ENCODE measurements at places on chromosomes 4 and X.

- DNase-seq = no peak
Observed at GRCh38 chr4:88018466-88018865, 11.0 kb downstream of the PKD2 start.

- no peak for DNase-seq
Observed at GRCh38 chr4:81687471-81687870, 215.8 kb upstream of the RASGEF1B start.

DNA sequence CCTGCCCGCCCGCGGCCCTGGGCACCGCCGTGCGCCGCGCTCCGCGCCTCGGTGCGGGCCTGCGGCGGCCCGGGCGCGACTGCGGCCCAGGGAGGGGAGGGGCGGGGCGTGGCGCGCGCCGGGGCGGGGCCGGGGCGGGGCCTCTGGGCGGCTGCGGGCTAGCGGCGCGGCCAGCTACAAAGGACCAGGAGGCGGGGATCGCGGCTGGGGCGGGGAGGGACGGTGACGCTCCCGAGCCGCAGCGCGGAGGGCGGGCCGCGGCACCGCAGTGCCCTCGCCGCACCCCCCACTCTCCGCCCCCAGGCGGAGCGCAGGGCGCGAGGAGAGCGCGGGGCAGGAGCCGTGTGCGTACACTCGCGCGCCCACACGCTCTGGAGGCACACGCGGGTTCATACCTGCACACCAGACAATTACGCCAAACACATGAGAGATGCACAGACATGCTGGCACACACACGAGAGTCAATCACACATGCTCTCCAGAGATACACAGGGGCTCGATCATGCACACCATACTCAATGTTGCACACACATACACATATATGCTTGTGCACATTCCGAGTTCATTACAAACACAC, at the start of gene CRMP1:
Gene CRMP1 (minus strand): TSS at position 83 of the 577 bp plus-strand sequence. CDS start 117 bp downstream, outside the sequence.
- DNase-seq = no peak

- no peak for DNase-seq
Observed at GRCh38 chr4:147327322-147327721, 153.6 kb upstream of the EDNRA start.

DNA sequence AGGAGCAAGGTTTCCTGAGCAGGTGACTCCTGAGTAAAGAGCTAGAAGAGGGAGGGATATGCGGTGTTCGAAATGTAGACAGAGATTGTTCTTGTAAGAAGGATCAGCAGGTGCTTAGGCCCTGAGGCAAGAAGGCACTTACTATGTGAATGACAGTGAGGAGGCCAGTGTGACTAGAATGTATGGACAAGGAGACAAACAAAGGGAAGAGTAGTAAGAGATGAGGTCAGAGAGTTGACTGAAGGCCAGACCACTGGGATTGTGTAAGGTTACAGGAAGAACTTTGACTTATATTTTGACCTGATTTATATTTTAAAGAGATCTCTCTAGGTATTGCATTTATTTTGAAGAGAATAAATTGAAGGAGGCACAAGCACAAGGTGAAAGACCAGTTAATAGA, 118.4 kb upstream of the ENPEP start:
- DNase-seq = no peak

- no peak for DNase-seq
Observed at GRCh38 chrX:19776753-19777152, 110.6 kb downstream of the SH3KBP1 start.

DNA sequence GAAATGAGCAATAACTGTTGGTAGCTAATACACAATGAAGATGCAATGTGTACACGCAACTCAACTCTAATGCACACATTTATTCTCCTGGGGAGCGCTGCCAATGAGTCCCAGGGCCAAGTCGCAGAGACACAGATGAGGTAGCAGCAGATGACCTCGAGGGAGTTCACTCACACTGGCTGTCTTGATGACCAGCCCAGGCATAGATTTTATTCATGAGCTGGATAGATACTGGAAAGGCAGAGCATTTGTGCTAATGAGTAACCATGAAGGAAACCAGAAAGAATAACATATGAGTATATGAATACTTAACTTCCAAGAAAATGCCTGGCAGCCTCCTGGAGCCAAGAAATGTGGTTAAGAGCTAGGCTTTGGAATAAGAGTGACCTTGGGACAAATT, 42.3 kb downstream of the RASL11B start:
- no peak for DNase-seq

DNA sequence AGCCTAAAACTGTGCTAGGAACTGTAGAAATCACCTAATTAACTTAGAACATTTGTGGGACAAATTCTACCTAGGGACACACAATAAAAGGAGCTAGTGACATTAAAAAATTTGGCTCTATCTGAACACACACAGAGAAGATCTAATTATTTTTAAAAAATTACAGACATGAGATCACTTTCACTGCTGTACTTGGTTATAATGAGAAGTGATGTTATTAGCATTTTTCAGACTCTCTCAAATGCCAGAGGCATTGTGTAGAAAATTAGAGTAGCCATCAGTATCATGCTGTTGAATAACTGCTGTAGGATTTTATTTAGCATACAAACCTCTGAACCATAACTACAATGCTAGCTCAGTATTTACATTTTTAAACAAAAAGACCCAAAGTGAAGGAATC, 109.1 kb upstream of the ANK2 start:
- no peak for DNase-seq

DNA sequence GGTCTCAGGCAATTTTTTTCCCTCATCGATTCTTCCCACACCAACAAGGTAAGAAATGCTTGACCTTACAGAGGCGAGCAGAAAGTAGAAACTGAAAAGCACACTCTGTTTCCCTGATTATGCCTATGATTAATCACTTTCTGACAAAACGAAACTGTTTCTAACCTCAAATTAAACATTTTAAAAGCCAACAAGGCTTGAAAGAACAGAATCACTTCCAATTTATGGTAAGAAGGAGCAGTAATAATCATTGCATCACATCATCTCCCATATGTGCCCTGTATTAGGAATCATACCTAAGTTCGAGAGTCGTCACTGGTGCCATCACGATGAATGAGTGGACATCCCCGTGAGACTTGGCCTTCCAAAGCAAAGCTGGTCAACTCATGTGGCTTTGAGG, 12.5 kb upstream of the CXCL13 start:
- no peak for DNase-seq

GRCh38 chr4:39928538-39928937, 49.2 kb downstream of the PDS5A start:
- no peak for DNase-seq

GRCh38 chrX:41322821-41323603, 10.9 kb upstream of the DDX3X start:
- DNase-seq = no peak

DNA sequence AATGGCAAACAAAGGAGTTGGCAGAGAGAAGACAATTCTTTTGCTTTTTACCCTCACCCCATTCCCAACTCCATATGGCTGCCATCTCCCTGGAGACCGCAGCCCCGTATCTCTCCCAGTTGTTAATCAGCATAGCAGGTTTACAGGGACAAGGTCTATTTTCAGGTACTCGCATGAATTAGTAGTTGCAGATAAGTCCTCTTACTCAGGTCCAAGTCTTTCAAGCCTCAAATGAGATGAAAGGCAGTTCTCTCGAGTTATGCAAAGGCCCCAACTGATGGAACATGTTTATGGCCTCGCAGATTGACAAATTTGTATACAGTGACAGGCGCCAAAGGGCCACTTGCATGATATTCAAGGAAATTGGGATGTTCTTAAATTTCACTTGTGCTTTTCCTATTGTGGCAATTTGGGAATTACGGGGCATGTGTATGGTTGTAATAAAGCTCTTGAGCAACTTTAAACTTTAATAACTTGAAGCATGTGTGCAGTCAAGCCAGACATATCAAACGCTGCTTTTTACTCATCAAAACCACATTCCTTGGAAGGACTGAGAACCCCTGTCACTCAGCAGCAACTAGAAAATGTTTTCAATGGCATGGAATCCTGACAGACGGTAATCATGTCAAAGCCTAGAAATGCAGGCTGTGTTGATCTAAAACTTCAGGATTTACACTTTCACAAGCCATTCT, 45.1 kb downstream of the KDR start:
- no peak for DNase-seq

GRCh38 chr4:15771216-15772058, 6.7 kb upstream of the CD38 start:
- no peak for DNase-seq

GRCh38 chrX:111511477-111511876, at the start of gene SERTM2:
TSS of gene SERTM2 (plus strand) at chrX:111511645. CDS start at chrX:111518858, 7,213 bp downstream.
- DNase-seq = no peak

DNA sequence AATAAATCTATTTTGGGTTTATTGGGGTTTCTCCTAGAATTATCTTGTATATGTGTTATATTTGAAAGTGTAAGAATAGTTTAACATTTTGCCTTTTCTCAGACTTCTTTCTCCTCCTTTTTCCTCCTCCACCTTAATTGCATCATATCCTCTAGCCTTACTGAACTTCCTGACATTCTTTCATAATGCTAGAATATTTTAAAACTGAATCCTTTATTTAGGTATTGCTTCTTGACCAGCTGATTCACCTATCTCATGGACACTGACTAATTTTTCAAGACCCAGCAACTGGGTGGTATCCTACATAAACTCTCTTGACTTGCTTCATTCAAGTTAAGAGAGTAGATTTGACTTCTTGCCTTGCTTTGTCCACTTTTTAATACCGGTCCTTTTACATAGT, 1508.9 kb downstream of the STIM2 start:
- no peak for DNase-seq

GRCh38 chrX:24023972-24024669, 2.9 kb downstream of the KLHL15 start:
- no peak for DNase-seq

DNA sequence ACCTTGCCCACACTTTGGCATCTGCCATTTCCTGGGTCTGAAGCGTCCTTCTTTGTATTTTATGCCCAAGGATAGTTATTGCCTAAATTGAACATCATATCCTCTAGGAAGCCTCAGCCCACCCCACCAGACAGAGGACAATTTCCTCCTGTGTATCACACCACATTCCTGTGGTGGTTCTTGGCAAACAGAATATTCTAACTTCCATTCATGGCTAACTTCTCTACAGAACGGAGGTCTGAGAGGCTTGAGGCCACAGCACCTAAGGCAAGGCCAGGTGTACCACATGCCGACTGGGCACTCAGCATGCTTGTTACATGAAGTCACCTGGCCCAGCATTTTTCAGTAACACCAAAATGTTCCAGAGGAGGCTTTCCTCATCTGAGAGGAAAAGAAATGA, 42.4 kb downstream of the CD99L2 start:
- DNase-seq = no peak

DNA sequence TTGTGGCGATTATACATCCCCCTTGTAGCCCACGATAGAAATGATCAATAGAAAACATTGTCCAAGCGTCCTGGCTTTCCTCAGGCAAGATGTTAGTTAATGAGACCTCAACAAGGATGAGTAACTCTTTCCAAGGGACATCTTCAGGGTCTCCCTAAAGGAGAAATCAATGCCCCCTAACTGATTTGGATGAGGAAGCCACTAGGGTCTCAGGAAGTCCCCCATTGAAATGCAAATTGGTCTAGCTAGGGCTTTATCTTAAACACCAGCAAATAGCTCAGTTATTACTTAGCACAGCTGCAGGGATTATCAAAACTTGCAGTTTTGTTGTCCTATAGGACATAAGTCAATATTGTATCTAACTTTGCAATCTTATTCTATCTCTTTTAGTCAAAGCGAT, 721.5 kb downstream of the IL1RAPL1 start:
- DNase-seq = no peak

DNA sequence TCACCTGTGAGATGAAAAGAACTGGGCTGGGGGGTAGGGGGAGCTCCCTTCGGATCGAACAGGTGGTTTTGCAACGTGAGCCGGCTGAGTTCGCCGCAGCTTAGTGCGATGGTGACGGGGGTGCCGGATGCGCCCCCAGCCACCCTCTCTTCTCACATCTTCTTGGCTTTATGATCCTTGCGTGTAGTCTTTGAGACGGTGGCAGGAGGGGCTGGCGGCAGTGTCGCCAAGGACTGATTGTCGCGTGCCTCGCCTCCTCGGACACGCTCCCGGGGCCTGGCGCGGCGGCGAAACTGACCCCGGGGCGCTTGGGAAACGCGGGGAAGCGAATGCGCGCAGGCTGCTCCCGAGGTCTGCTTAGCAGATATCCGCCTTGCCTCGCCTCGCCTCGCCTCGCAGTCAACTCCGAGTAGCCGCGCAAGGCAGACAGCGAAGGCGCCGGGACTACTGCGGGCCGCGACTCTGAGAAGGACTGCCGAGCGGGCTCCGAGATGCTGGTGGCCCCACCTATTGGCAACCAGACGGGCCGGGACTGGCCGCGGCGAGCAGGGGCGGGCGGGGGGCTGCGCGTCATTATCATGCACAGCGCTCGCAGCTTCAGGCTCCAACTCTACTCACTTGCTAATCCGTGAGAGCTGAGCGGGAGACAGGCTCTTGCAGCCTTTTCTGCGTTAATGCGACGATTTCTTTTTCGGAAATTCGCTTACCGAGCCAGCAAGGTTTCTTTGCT, 1.5 kb downstream of the GRID2 start:
- no peak for DNase-seq

DNA sequence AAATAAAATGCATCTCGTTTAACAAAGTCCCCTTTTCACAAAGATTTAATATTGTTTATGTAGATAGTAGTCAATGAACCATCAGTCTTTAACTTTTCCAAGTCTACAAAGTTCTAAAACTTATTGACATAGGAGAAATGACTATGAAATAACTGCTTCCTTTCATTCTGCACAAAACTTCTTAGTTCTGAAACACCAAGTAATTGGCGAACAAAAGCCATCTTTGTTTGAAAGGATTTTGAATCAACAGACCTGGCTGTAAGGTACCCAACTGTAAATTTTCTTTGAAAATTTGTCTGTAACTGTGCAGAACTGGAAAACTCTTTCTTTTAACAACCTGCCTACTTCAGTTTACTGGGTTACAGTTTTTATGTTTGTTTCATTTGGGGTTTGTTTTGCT, 25.9 kb downstream of the LEF1 start:
- DNase-seq = no peak

- no peak for DNase-seq
Observed at GRCh38 chrX:134746410-134746785, 88.1 kb upstream of the PLAC1 start.

DNA sequence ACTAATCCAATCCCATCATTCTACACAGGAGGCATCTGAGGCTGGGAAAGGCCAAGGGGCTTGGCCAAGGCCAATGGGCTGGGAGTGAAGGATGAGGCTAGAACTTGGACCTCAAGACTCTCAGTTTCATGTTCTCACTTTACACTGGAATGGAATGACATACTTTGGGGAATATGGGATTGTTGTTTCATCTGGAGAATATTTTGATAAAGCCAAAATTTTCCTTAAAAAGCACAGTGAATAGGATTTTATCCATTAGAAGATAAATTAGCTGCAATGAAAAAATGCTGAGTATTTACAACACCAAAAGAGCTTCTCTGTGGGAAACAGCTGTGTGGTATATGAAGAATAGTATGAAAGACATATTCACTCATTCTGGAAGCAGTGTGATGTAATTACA, 29.3 kb downstream of the SMIM20 start:
- no peak for DNase-seq

DNA sequence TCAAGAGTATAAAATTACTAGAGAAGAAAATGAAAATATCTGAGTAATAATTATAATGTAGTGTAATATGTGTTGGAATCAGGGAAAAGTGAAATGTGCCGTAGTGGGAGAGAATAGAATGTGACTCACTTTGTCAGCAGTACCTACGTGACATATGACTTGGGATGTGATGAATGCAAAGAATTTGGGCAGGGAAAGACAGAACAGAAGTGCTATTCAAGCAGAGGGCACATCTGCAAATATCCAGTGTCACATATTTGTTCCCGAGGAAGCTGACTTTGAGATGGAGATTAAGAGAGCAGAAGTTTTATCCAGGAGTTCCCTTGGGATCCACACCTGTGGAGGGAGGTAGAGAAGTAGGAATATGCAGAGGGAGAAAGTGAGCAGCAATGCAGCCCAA, 69.3 kb upstream of the HS3ST1 start:
- DNase-seq = no peak
